ENCODE measurements at places on chromosomes 4 and X.

- DNase-seq, result no peak
These were observed 559.6 kb downstream of the SPRY1 start for GRCh38 chr4:123956204-123956603.

DNA sequence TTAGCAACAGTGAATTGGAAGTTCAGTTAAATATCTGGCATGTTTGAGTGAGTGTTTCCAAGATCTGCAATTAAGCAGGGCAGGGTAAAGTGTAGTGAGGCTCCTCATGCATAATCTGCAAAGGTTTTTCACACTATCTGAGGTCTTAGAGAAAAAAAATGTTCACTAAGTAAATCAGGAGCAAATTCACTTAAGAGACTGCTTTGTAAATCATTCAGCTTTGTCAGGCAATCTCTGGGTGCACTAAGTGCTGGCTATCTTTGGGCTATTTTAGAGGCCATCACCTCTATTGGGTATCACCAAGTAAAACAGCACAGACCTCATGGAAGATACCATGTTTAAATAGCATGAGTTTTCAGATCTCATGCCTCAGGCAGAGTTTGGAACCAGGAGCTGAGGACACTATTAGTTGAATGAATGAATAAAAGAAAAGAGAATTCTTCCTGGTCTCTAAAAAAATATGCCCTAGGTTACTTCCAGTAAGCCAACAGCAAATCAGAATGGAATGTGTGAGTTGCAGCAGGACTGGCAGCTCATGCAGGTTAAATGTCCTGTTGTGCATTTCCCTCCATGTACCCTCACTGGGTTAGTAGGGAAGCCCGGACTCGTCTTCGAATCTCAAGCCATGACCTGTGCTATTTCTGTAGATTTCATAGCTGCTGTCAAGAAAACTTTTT, 195.3 kb downstream of the KCNIP4 start:
- no peak for DNase-seq

DNA sequence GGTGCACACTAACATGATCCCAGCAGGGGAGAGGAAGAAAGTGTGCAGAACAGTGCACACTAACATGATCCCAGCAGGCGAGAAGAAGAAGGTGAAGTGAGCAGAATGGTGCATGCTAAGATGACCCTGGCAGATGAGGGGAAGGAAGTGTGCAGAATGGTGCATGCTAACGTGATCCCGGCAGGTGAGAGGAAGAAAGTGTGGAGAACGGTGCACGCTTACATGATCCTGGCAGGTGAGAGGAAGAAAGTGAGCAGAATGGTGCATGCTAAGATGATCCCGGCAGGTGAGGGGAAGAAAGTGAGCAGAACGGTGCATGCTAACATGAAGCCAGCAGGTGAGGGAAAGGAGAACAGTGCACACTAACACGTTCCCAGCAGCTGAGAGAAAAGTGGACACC, 83.7 kb downstream of the ACOX3 start:
- DNase-seq, result no peak

GRCh38 chrX:11352296-11352741, 59.1 kb downstream of the AMELX start:
- DNase-seq, result no peak

- DNase-seq, result no peak
These were observed 132.0 kb upstream of the RAI2 start for GRCh38 chrX:17993062-17993461.

GRCh38 chrX:68830419-68831404, 1.9 kb downstream of the EFNB1 start:
- no peak for DNase-seq

- no peak for DNase-seq
These were observed 10.6 kb downstream of the CDKL5 start for GRCh38 chrX:18436017-18436416.

GRCh38 chr4:156765277-156765676, 206.3 kb downstream of the PDGFC start:
- DNase-seq, result no peak

GRCh38 chrX:378443-378842, 8.3 kb downstream of the PPP2R3B start:
- DNase-seq, result no peak

DNA sequence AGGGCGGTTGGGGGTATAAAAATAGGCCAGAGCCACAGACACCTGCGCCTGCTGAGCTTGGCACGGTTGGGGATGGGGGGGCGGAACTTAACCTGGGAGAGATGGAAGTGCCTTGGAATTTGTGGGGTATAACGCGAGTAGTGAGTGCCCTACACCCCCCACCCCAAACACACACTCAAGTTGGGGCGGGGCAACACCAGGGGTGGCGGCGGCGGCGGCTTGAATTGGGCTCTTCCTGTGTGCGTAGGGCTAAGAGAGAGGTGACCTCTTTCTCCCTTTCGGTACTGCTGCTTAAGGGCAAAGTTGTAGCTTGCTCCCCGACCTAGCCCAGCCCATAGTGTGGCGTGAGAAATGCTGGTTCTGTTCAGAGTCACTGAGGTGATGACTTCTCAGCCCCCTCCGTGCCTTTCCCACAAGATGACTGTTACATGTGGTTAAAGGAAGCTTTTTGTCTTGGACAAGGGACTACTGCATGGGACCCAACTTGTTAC, 839 bp downstream of the STK26 start:
- no peak for DNase-seq

GRCh38 chrX:32170481-32170880, 1040.9 kb downstream of the DMD start:
- DNase-seq, result no peak

DNA sequence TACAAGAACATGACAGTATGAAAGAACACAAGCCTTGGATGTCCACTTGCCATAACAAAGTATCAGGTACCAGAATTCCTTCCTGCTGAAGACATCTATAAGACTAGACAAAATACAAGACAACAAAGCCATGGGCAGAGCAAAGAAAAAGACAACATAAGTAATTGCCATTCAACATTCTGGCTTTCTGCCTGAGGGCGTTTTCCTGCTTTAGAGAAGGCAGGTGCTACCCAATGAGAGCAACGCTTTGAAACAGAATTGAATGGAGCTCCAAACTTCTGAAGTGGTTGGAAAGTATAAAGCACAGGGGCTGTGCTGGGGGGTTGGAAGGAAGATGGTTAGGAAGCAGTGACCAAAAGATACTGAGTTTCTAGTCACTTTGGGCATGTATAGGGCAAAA, 30.1 kb downstream of the PDE5A start:
- no peak for DNase-seq

GRCh38 chr4:147830987-147831386, 99.1 kb downstream of the ARHGAP10 start:
- no peak for DNase-seq

GRCh38 chr4:87041141-87041540, 106.3 kb downstream of the AFF1 start:
- no peak for DNase-seq

- DNase-seq, result no peak
These were observed 253.9 kb downstream of the ANK2 start for GRCh38 chr4:113303315-113303714.

GRCh38 chr4:88159229-88159725, 838 bp upstream of the ABCG2 start:
- DNase-seq, result no peak

GRCh38 chr4:38160487-38161207, 200.4 kb downstream of the PTTG2 start:
- peak; percentile 70 for DNase-seq

DNA sequence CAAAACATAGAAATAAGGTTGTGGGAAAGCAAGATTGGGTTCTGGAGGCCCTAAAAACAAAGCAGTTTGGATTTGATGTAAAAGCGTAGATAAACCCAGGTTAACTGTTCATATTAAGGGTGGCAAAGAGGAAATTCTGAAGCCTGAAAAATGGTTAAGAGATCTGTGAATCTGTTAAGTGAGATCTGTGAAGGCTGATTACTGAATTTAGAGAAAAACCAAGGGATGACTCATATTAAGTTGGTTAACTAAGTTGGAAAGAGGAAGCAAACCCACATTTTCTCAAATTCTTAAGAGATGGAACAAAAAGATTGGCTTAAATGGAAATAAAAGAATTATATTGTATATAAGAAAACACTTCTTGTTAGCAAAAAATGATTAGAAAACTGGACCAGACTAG, 22.8 kb downstream of the GPAT3 start:
- no peak for DNase-seq

GRCh38 chrX:74421036-74421739, at the start of gene SLC16A2:
TSS of gene SLC16A2 (plus strand) at chrX:74421493. CDS start at chrX:74421638, 145 bp downstream.
- peak; percentile 64 for DNase-seq

DNA sequence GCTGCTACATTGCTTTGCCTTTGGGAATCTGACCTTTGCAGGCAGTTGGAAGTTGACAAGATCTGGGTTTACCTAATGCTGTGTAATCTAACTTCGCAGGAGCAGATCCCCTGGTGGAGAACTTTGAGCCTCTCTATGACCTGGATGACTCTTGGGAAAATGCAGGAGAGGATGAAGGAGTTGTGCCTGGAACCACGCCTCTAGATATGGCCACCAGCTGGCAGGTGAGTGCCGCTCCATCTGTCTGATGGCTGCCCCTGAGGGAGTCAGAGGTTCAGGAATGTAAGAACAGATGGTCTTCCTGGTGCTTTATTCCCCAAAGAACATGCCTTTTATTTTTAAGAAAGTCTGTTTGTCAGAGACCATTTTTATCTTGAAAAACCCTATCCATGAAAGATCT, 109.3 kb downstream of the NFKB1 start:
- DNase-seq, result no peak

DNA sequence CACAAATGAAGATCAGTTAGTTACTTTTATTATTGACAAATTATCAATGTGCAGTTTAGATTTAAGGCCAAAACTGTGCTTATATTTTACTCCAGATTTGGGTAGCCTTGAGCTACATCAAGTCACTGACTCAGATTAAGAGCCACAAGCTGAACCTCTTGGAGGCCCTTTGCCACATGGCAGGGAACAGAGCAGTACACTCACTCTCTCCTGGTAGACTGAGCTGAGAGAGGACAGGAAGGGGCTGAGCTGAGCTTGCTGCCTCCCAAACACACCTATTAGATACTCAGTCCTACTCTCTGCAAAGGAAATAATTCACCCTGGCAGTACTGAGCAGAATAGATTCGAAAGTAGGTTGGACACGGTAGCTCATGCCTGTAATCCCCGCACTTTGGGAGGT, 7.8 kb downstream of the STAP1 start:
- DNase-seq, result no peak

DNA sequence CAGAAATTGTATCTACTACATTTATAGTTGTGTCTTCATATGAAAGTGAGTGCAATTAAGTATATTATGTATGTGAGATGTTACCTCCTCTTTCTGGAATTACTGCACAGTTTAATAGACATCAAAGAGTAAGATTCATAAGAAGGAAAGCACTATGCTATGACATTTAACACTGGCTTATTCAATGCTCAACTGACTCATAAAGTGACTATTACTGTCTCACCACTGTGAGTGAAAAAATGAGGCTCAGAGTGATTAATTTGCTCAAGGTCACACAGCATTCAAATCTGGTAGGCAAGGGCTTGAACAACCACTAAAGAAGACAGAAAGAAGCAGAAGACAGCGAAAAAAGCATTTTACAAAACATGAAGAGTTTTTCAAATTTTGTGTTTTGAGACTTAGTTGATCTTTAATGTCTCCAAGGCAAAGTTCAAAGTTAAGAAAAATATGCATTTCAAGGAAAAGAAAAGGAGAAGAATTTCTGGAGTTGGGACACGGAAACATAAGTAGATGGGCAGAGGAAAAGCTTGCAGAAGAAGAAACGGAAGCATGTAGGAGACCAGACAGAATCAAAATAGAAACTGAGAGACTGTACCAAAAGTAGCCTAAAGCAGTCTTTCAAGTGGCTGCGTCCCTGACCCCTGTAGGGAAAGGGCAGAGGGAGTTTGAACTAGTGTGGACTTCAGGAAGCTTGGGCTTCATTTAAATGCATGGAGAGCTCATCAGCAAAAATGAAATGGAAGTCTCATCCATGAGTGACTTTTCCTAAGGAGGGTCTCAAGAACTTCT, 66.3 kb downstream of the KCNIP4 start:
- DNase-seq, result no peak

DNA sequence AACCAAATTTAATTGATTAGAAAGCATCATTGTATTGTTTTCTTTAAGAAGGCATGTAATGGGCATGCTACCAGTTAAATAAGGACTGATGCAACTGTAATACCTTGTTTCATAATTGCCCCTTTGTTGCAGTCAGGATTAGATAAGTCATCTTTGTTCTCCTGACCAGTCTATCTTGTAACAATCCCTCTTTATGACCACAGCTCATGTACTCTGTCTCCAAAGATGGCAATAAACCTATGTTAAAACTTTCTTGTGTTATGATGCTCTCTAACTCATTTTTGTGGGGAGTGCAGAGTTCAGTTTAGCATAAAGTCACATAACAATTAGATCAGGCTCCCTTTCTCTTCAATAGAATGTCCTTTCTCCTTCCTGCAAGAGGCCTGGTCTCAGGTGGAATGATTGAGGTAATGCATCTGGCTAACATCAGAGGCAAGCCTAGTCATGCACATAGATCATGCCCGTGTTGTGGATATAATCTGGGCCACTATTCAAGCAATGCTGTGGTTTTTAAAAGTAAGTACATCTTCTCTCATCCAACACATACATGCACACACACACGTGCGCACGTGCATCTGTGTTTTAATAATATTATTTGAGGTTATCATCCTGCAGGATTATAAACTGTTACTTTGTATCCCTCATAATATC, 45.6 kb downstream of the TMEM154 start:
- DNase-seq, result no peak

DNA sequence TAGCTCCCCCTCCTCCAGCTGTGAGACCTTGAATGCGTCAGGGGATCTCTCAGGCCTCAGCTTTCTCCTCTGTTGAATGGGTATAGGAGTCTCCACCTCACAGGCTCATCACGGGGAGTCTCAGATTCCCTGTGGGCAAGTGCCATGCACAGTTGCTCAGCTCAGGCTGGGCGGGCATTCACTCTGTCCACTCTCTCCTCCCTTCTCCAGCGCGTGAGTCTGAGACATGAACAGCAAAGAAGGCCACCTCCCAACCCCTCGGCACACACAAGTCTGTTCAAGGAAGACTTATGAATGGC, 60.0 kb downstream of the HTRA3 start:
- no peak for DNase-seq

DNA sequence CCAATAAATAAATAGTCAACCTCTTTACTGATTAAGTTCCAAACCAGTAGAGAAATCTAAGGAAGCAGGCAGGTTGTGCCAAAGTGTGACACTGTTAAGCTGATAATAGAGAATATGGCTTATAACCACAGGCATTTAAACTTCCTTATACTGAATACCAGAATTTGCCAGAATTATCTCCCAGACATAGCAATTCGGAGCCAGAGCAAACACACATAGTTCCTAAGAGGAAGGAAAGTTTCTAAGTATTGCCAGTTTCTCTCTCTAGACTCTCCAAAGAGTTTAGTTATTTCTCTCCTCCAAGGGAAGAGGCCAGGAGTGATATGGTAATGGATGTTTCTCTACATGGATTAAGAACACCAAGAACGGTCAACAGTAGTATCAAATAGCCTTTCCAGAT, 191.7 kb upstream of the CPEB2 start:
- DNase-seq, result no peak
